ENCODE measurements at places on chromosomes 7 and 10.
A peak's percentile ranks its signal among the peaks of the same experiment; 100 is the strongest.

GRCh38 chr10:131090761-131091661 is 220.5 kb downstream of the TCERG1L start:
- DNase-seq: no peak

GRCh38 chr10:17607060-17607459 is 10.1 kb downstream of the HACD1 start:
- DNase-seq: no peak

DNA sequence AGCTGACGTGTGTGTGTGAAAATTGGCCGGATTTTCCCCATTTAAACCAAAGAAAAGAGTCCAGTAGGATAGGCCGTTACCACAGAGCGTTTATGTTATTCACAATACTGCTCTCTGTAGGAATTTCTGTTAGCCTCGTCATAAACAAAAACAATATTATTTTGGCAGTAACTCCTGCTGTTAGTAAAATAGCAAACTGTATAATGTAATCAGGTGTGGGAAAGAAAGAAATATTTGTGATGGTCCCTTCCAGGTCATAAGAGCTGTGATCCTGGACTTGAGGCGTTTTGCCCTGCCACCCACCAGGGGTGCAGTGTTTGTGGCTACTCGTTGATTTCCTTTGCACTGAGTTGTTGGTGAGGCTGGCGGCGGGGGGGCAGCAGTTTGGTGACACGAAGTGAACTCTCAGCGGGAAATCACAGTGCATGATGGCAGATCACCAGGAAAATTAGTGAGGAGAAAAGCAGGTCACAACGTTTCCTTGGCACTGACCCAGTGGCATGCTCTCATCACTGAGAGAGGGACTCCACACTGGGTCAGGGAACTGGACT is 2.8 kb downstream of the EEPD1 start:
- DNase-seq: no peak

- no peak for DNase-seq
Measured at GRCh38 chr10:7817576-7817975, 729 bp upstream of the TAF3 start.

- no peak for DNase-seq
Measured at GRCh38 chr7:137970253-137970975, 31.5 kb downstream of the CREB3L2 start.

- DNase-seq: peak; percentile 89
Measured at GRCh38 chr7:24572997-24573553, at the start of gene PALS2. Gene PALS2 (plus strand): TSS chr7:24573452. CDS start chr7:24623668, 50,216 bp downstream.

- no peak for DNase-seq
Measured at GRCh38 chr7:91140982-91141381, 123.3 kb upstream of the FZD1 start.

DNA sequence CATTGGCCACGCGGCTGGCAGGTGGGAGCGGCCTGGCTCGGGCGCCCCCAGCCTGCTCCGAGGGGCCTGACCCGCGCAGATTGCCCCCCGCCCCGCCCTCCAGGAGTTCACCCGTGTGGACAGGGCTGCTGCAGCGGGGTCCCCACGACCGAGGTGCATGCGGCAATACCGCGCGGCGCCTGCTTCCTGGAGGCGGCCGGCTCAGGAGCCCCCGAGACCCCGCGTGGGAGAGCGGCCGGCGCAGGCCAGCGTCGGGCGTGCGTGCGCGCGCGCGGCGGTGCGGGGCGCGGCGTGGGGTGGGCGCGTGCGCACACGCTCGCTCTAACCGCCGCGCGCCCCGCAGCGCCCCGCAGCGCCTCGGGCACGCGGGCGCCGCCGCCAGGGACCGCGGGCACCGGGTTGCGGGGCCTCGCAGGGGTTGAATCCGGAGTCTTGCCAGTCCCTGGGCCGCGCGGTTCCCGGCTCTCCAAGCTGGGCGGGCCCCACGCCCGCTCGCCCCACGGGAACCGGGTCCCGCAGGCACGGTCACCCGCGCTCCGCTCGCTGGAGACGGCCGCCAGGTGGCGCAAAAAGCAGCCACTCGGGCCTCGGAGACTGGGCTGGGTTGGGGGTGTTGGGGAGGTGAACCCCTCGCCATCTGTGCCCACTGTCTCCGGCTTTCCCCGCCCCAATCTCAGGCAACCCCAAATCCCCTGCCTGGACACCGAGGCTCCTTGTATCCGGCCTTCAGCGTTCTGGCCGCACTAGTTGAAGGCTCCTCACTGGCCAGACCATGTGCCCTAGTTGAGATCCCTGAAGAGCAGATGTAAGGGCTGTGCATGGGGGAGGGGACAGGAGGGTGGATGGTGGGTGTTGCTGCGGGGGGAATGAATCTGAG is 1.3 kb upstream of the ACHE start:
- DNase-seq: peak; percentile 75

- DNase-seq: no peak
Measured at GRCh38 chr10:132462463-132463332, 65.7 kb downstream of the PWWP2B start.

- DNase-seq: peak; percentile 89
Measured at GRCh38 chr10:43689955-43690771, 41.5 kb upstream of the ZNF32 start.

DNA sequence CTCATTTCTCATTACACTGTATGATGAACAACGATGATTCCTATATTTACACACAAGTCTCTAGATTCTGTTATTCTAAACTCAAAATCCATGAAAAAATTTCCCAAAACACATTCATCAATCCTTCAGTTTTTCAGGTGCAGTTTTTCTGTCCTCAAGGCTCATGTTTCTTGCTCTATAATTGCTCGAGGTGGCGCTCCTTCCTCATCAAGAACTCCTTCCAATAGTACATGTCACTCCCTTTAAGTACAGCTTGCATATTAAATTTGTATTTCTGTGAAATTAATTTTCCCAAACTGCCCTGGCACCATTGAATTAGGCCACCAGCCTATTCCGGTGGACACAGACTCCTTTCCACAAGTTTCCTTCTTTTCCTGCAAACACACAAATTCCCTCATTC is 188.7 kb upstream of the MINDY3 start:
- no peak for DNase-seq

- DNase-seq: no peak
Measured at GRCh38 chr7:116692401-116693308, 20.7 kb downstream of the MET start.

GRCh38 chr7:146084086-146084485 is 32.5 kb upstream of the CNTNAP2 start:
- no peak for DNase-seq

- no peak for DNase-seq
Measured at GRCh38 chr7:151773797-151774196, 103.1 kb downstream of the PRKAG2 start.

GRCh38 chr10:92562424-92562823 is 11.5 kb downstream of the IDE start:
- DNase-seq: no peak

DNA sequence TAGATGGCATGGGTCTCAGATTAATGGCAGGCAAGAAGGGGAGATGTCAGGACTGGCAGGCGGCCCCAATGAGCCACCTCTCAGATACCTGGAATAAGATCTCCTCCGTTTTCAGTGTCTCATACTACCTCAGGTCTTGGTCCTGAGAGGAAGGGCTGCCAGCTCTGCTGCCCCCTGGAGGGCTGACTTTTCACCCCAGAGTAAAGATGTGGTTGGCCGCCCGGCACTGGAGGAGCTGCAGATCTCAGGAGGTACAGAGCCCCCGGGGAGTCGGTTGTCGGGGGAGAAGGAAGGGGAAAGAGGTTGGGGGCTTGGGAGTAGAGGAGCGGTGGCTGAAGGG is 642 bp upstream of the COL13A1 start:
- peak; percentile 77 for DNase-seq

GRCh38 chr7:41745451-41745850 is 42.6 kb upstream of the INHBA start:
- no peak for DNase-seq

GRCh38 chr7:5421714-5422395 is 1.8 kb downstream of the TNRC18 start:
- DNase-seq: peak; percentile 67

- no peak for DNase-seq
Measured at GRCh38 chr7:106357675-106358074, 72.9 kb upstream of the NAMPT start.

GRCh38 chr7:101629171-101629570 is at the start of gene MYL10:
Gene MYL10 (minus strand): TSS chr7:101629296. CDS start chr7:101629118, 178 bp downstream.
- DNase-seq: no peak

DNA sequence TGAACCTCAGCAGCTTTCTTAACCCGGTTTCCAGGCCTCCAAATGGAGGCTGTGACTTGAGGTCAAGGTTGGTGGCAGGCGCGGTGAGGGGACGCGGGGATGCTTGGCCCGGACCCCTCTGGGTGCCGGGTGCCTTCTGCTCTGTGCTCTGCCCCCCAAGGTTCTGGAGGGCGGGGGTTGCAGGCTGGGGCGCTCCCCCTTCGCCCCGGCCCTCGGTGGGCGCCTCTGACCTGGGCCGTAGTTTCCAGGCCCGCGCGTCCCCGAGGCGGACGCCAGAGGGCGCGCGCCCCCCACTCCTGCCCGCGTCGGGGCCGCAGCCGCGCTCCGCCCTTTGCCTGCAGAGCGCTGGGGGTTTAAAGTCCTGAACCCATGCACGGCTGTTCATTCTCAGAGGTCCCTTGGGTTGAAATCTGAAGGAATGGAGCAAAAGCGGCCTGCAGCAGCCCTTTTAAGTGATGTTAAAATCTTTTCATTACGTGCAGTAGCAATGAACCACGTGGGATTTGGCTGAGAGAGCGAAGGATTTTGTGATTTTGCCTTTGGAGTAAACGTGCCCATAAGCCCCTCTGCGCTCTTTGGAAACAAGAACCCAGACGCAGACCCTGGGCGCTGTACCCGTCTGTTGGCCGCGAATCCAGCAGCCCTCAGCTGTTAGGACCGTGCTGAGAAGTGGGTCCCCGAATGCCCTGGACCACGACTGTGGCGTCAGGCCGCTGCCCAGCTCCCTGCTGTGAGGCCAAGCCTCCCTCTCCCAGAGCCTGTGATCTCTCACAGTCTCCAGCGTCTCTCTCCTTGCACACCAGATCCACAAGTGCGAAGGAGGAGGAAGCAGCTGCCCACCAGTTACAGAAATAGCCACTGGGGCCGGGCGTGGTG is 135.0 kb downstream of the ACTR3B start:
- DNase-seq: peak; percentile 76
